ENCODE measurements at places on chromosomes 3 and 15.

GRCh38 chr15:44694416-44694815 lies 16.7 kb downstream of the PATL2 start:
- no peak for DNase-seq

GRCh38 chr15:28956491-28956890 lies 70.7 kb downstream of the APBA2 start:
- DNase-seq: no peak

DNA sequence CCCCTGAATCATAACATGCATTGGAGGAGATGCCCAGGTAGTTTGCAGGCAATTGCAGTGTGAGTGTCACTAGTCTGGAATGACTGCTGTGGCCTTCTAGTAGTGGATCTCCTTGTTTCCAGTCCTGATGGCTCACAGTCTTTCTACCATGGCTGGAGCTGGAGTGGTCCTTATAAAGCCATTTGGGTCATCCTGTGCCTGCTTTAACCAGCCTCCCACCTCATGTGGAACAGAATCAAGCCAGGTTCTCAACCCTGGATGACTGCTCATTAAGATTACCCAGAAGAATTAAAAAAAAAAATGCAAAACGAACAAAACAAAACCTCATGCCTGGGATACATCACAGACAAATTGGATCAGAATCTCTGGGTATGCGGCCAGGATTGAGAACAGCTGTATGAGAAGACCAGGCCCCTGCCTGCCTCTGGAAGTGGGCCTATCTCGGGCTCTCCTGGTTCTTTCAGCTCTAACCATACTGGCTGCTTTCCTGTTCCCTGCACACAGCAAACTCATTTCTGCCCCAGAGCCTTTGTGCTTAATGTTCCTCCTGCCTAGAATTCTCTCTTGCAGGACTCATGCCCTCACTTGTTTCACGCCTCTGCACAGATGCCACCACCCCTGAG lies 96.4 kb downstream of the ITPR1 start:
- peak; percentile 68 for DNase-seq

- DNase-seq: peak; percentile 88
Measured at GRCh38 chr3:184154885-184155643, at the start of gene DVL3. Gene DVL3 (plus strand): TSS chr3:184155377. CDS start chr3:184155636, 259 bp downstream.

DNA sequence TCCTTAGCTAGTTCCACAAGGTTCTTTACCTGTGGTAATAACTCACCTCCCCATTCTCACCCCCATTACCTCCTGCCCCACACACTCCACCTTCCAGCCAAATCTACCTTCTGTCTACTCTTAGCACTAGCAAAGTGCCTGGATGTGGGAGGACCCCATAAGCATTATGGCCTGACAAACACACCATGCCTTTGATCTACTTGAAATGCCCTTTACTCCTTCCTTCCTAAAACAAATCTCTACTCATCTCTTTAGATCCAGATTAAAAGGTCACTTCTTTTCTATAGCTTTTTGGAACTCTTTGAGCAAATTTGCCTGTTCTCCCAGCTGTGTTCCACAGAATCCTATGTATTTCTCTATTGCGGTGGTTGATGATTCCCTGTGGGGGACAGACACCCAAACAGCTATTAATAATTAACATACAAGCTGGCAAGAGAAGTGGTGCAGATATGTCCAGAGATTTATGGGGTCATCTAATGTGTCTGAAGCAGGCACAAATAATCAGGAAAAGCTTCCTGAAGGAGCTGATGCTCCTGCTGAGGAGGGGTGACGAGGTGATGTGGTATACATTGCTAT lies 34.0 kb downstream of the DGKG start:
- DNase-seq: no peak

DNA sequence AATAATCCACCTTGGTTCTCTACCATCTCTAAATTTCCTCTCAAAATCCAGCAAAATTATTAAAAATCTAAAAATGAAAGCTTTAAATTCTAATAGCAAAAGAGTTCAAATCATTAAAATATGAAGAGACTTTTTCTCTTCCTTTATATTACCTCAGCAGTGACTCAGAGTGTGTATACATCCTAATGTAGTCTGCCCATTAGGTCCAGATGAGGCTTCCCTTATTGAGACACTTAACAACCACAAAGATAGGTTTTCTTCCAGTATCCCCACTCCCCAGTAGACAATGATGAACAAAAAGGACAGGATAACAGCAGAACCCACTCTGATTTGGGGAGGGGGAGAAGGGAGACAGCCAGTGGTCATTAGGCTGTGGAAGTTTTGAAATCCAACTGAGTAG lies 61.5 kb upstream of the DCBLD2 start:
- no peak for DNase-seq

DNA sequence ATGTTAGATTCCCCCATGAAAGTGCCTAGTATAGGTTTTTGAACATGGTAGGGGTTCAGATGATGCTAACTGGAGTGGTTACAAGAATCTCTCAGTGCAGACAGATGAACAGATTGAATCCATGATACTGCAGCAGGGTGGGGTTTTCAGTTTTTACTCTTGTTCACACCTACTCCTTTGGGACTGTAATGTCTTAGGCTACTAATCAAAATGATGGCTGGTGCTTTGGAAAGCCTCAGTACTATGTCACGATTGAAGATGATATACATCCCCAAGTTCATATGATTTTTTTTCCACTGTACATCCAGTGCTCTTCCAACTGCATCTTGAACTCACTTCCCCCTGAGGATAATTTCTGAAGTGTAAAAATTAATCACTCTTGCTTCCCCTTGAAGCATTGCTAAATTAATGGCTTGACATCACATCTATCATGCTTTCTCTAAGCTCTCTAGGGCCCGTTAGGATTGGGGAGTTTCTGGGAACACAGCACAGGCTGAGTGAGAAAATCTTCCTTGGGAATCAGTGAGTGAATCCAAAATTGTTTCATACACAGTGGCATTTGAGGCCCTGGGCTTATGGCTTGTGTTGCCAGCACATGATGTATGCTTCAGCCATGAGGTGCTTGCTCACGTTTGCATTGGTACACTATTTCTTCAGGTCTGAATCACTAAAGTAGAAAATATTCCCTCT lies 115.0 kb upstream of the TPRG1 start:
- no peak for DNase-seq

GRCh38 chr3:167554898-167555297 lies 81.1 kb upstream of the SERPINI2 start:
- no peak for DNase-seq

DNA sequence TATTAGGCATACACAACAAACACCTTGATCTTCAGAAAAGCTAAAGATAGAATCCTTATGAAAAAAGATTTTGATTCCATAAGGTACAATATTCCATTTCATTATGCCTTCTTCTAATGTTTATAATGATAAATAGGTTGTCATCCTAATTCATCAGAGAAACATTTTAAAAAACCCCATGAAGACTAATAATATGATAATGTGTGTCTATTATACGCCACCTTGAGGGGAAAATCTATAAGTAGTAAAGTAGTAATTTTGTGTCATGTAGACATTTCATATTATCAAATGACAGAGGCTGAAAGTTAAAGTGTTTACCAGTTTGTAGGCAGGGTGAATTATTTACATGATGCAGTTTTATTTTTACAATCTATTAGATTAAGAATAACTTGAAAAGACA lies 524.3 kb downstream of the GBE1 start:
- no peak for DNase-seq

- DNase-seq: no peak
Measured at GRCh38 chr3:188486952-188487351, 333.0 kb downstream of the LPP start.

- DNase-seq: peak; percentile 49
Measured at GRCh38 chr3:42476225-42477125, 26.0 kb upstream of the VIPR1 start.

Data from left ventricle myocardium superior (tissue), 1 donor.